Adrenal gland (tissue), 19 donors: ENCODE measurements at places on chromosomes 2 and 18.

DNA sequence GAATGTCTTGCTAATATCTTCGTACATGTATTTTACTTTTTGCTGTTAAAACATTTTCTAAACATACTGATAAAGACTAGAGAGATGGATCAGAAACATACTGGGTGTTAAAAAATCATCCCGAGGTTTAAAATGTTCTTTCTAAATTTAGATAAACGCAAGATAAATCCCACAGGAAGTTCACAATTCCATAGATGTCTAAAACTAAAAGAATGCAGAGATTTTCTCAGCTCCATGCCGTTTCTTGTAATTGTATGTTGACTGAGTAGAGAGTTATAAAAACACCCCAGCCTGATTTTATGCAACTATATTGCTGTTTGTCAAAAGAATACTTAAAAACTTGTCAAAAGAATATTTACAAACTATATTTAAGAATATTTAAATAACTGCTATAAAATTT lies 455.7 kb downstream of the ARHGAP15 start:
- DNase-seq = no peak

DNA sequence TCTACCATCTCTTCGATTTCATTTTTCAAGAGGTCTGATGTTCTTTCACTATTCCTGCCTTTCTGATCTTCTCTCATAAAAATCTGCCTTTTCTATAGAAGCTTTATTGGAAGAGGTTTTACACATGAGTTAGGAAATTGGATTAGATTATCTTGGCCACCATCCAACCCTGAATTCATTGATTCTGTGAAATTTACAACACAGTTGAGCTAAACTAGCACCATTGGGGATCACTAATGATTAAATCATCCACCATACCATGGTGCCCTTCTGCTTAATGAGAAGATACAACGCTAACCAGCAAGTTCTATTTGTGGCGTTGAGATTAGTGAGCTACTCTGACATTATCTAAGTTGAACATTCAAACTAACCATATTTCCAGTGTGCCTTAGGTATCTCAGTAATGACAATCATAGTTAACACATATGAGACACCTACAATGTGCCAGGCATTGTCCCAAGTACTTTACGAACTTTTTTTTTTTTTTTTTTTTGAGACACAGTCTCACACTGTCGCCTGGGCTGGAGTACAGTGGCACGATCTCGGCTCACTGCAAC lies 17.3 kb upstream of the LBH start:
- DNase-seq = no peak

DNA sequence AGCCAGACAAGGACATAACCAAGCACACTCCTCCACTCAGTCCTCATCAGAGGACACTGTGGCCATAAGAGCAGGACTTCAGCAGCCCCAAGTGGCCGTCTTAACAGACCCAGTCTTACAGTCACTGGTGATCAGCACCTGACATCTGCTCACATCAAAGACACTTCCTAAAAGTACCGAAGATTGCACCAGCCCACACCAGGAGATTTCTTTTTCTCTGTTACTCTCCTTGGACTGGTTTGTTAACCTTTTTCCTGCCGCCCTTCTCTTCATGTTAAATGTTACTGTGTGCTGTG lies 44.1 kb downstream of the MRPS5 start:
- DNase-seq = no peak

DNA sequence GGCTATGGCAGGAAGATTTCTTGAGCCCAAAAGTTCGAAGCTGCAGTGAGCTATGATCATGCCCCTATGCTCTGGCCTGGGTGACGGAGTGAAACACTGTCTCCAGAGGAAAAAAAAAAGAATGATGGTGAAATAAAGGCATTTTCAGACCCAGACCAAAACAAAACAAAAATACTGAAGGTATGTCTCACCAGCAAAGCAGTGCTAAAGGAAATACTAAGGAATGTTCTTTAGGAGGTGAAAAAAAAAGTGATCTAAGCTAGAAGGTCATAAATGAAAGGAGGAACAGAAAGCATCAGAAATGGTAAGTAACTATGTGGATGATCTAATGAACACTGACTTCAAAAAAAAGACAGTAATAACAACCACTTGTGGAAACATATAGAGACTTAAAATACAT lies 18.7 kb downstream of the SS18 start:
- no peak for DNase-seq

- no peak for DNase-seq
Observed at GRCh38 chr2:83971547-83971946, 487.5 kb downstream of the SUCLG1 start.
